Progenitor cell of endocrine pancreas (in vitro differentiated cells): ENCODE measurements at places on chromosomes 2 and 18. TPM values are rescaled to one million over a fixed set of nuclear protein-coding genes. Genes with fewer than 3 reads are reported as not detected.

RGPD4 gene
- 0.11 TPM in 1 of 2 replicates, not detected in the other for total RNA-seq

POTEJ gene
- 0.19 and 0.24 TPM in 2 replicates for total RNA-seq

TMEFF2 gene
- total RNA-seq = 0.50 and 2.0 TPM in 2 replicates

OSR1 gene
- 10.3 and 10.7 TPM in 2 replicates for total RNA-seq

DLX2 gene
- 1.7 and 3.4 TPM in 2 replicates for total RNA-seq

DNA sequence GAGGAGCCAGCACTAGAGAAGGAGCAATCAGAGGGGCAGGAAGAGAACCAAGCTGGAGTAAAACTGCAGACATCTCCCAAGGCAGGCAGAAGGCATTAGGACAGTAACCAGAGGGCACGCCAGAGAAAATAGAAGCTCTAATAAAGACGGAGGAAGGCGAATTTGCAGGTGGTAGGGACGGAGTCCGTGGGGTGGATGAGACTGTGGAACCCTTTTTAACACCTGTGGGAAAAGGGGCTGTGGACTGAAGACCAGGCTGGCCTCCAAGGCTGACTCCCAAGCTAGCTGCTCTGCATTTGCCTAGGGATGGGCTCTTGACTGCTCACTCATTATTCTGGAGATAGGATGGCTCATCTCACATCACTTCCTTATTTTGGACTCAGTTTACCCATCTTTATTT, 49.5 kb downstream of the SLC4A1AP start:
- no peak for DNase-seq

- no peak for DNase-seq
Measured at GRCh38 chr18:63090334-63090733, 229.2 kb downstream of the BCL2 start.

- DNase-seq = no peak
Measured at GRCh38 chr2:215772634-215773563, 240.5 kb downstream of the MREG start.

- no peak for DNase-seq
Measured at GRCh38 chr18:66621816-66622576, 18.1 kb upstream of the CDH19 start.

DNA sequence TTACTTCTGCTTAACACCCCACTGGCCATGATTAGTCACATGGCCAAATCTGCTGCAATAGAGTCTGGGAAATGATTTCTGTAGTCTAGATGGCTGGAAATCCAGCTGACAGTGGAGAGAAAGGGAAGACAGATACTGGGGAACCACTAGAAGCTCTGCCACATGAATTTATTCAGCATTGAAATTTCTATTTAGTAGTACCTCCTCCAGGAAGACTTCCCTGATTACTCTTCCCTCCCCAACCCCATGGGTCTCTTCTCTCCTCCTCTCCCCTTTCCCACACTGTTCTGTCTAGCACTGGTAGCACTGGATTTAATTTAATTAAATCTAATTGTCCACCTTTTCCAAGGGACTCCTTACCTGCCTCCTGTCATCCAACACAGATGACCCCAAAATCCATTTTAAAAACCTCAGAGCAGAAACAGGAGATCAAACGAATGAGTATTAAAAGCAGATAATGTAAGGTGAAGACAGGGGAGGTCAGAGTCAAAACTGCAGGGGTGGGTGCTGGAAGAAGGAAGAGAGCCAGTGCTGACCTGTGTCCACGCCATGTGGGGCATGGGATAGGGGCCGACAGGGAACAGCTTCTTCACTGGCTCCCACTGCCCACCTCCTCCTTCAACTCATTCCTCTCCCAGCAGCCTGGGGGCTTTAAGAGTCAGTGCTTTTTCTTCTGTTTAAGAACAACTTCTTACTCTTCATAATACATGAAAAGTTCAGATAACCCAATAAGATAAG, 169.2 kb upstream of the HS6ST1 start:
- DNase-seq = no peak

GRCh38 chr2:170217778-170218251, 39.9 kb downstream of the MYO3B start:
- DNase-seq = no peak

DNA sequence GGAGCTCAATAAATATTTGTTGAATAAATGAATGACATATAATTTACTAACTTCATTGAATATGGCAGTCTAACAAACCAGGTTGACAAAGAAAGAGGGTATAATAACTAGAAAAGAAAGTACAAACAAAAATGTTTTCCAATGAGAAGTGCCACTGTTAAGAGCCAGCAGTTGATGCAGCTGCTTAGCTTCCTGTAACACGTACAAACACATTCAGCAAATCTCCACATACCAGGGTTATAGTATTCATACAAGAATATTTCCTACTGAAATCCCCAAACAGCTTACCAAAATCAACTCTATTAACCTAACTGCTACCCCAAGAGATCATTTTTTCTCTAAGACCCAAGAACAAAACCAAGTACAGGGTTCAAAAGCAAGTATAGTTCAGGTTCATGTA, 77.7 kb downstream of the THADA start:
- no peak for DNase-seq

DNA sequence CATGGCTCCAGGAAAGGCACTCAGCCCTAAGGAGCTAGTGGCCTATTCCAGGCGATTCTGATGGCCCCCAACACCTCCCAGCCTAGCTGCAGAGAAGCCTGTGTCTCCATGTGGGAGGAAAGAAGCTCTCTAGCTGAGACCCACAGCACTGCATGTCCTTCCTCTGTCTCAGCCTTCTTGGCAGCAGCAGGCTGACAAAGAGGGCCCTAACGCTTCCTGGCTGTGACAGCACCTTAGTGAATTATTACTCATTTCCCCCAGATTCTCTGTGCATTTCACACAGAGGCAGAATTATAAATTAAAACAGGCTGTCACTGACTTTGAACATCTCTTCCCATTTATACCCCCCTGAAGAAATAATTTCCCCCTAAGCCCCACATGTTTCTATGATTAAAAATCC, 206.8 kb downstream of the CLIP4 start:
- DNase-seq = no peak

- no peak for DNase-seq
Measured at GRCh38 chr2:74577448-74577847, 22.9 kb downstream of the DOK1 start.

- DNase-seq = no peak
Measured at GRCh38 chr2:180644709-180645108, 335.7 kb upstream of the UBE2E3 start.

DNA sequence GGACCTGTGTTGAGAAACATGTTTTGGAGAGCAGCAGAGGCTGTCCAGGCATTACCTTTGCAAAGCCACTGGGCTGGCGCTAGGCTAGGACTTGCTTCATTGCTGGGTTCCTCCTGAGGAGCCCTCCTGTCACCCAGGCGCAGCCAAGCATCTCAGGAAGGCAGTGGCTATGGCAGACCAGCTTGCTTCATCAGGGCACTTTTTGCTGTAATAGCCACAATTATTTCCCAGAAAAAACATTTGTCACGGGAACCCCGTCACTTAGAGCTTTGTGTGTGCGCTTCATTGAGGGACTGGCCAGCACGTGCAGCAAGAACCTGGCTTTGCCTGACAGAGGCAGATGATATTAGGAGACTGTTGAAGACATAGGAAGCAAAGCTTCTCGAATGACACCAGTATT, 36.4 kb downstream of the SLC20A1 start:
- DNase-seq = no peak

GRCh38 chr2:64692401-64692800, 38.7 kb upstream of the SERTAD2 start:
- DNase-seq = no peak

GRCh38 chr2:161426455-161426921, 10.4 kb downstream of the TBR1 start:
- DNase-seq = no peak

GRCh38 chr2:231634951-231635875, 42.5 kb downstream of the TEX44 start:
- no peak for DNase-seq

- DNase-seq = no peak
Measured at GRCh38 chr18:31049189-31049588, 6.6 kb upstream of the DSC3 start.

- no peak for DNase-seq
Measured at GRCh38 chr2:226692521-226693126, 107.0 kb downstream of the IRS1 start.
